ENCODE measurements at places on chromosomes 11 and 22.
A peak's percentile ranks its signal among the peaks of the same experiment; 100 is the strongest.

- H3K4me1 ChIP-seq, result peaks cover 21% of the 10 kb centered on the region
- peak within 1 kb of the TSS; percentile 20 for H3K27ac ChIP-seq
- H3K4me3 ChIP-seq, result peak within 1 kb of the TSS; percentile 42
- no peaks in the 10 kb centered on the region for H3K36me3 ChIP-seq
- peak; percentile 64 for DNase-seq
Observed at GRCh38 chr11:64844330-64845128, at the start of gene CDC42BPG. Gene CDC42BPG, minus strand, starts transcription at chr11:64844653. Its CDS starts 84 bp downstream, at chr11:64844569.

DNA sequence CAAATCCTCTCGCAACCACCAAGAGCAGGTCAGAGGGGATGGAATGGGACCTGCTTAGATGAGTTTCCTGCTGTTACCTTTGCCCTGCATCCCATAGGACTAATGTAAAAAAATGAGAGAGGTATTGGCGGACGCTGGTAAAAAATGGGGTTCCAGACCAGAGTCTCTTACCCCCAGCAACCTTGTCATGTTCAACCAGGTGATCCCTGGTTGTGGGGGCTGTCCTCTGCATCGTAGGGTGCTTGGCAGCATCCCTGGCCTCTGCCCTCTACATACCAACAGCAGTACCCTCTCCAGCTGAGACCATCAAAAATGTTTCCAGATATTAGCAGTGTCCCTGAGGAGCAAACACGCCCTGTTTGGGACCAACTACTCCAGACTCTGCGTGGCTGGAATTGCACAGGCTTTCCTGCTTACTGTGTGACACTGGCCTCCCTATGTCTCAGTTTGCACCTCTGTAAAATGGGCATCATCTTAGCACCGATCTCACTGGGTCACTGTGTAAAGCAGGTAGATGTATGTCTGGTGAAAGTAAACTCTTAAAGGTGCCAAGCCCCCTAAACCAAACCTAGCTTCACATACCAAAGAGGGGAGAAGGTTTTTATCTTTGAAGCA, 1.5 kb downstream of the APOL6 start:
- peak overlapping the region; percentile 80 for H3K4me3 ChIP-seq
- peak overlapping the region; percentile 95 for H3K27ac ChIP-seq
- peaks cover 8% of the 10 kb centered on the region for H3K36me3 ChIP-seq
- no peaks in the 10 kb centered on the region for H3K27me3 ChIP-seq

DNA sequence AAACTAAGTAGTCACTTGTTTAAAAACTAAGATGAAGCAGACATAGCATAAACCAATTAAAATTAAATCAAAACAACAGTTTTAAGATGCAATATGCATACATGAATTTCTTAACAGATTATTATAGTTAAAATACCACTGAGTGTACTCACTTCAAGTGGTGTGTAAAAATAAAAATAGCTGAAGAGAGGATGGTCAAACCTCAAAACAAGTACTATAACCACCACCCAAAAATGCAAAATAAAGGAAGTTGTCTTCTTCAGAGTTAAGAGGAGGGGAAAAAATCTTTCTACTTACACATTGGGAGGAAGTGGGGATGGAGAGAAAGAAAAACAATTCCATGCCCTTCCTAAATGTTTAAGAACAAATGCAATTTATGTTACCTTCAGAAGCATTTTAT, 31.9 kb downstream of the RRAS2 start:
- H3K27ac ChIP-seq, result no peak overlapping the region
- H3K27me3 ChIP-seq, result no peaks in the 10 kb centered on the region

- no peak for DNase-seq
- H3K27ac ChIP-seq, result no peak overlapping the region
- H3K36me3 ChIP-seq, result no peaks in the 10 kb centered on the region
Observed at GRCh38 chr11:123159183-123159857, 35.7 kb downstream of the CLMP start.

- H3K36me3 ChIP-seq, result no peaks in the 10 kb centered on the region
- DNase-seq, result no peak
- no peak overlapping the region for H3K4me3 ChIP-seq
- H3K27ac ChIP-seq, result no peak overlapping the region
- H3K4me1 ChIP-seq, result no peaks in the 10 kb centered on the region
Observed at GRCh38 chr11:102006835-102007566, 40.2 kb upstream of the CFAP300 start.

GRCh38 chr11:73280626-73281025, 8.5 kb downstream of the P2RY6 start:
- H3K27ac ChIP-seq, result no peak overlapping the region
- no peaks in the 10 kb centered on the region for H3K27me3 ChIP-seq
- no peaks in the 10 kb centered on the region for H3K36me3 ChIP-seq
- DNase-seq, result no peak

DNA sequence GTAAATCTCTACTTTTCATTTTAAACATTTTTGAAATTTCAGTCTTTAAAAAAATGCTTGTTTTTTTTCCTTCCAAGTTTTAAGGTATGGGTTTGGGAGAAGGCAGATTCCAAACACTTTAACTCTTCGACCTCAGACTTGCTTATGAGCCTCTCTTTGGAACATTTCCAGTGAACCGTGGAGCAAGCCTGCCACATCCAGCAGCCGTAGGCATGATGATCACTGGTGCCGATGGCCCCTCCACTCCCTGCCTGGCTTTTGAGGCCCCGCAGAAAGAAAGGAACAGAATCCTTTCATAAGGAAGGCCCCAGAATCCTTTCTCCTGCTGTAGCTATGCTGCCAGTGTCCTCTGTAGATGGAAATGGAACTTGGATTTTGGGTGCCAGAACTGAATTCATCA, 50.7 kb downstream of the BMAL1 start:
- H3K27ac ChIP-seq, result no peak overlapping the region
- peaks cover 7% of the 10 kb centered on the region for H3K36me3 ChIP-seq
- no peaks in the 10 kb centered on the region for H3K27me3 ChIP-seq
- peaks cover 11% of the 10 kb centered on the region for H3K4me1 ChIP-seq

DNA sequence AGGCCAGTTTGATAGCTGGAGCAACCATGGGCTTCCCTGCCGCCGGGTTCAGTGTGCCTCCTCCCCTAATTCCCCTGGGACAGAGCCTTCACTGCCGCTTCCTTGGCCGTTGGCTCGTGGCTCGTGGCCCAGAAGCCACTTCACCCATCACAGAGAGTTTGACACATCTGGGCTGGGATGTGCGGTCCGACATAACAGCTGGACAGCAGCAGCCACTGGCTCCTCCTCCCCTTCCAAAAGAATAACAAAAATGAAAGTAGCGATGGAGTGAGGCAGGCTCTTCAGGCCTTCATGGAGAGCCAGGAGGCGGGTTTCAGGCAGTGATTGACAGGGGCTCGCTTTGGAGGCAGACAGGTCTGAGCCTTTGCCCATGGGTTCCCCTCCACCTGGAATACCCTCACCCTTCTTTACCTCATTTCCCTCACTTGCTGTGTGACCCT, 8.2 kb downstream of the CREB3L1 start:
- no peak for DNase-seq
- H3K36me3 ChIP-seq, result no peaks in the 10 kb centered on the region
- H3K4me3 ChIP-seq, result no peak overlapping the region
- H3K4me1 ChIP-seq, result no peaks in the 10 kb centered on the region
- H3K27me3 ChIP-seq, result no peaks in the 10 kb centered on the region
- H3K27ac ChIP-seq, result no peak overlapping the region

- no peaks in the 10 kb centered on the region for H3K36me3 ChIP-seq
- no peaks in the 10 kb centered on the region for H3K4me1 ChIP-seq
- peak; percentile 32 for DNase-seq
- no peak overlapping the region for H3K4me3 ChIP-seq
Observed at GRCh38 chr11:11787305-11788062, 54.3 kb upstream of the USP47 start.

DNA sequence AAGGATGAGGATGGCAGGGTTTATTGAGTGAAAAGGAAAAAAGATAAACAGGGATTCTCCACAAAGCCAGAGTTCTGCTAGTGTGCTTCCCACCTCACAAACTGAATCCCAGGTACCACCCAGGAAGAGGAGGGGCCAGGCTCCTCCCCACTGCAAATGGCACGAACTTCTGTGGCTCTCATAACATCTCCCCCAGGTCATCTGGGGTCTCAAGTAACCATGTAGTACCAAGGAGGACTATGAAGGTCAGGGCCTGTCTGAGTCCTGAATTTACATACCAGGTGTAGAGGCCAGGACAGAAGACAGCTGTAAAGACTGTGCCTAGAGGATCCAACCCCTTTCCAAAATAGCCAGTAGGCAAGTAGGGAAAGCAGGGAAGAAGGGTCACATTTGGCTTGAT, 25.7 kb upstream of the GNAZ start:
- no peaks in the 10 kb centered on the region for H3K36me3 ChIP-seq
- H3K4me3 ChIP-seq, result no peak overlapping the region
- H3K27ac ChIP-seq, result no peak overlapping the region
- no peaks in the 10 kb centered on the region for H3K4me1 ChIP-seq
- no peak for DNase-seq

DNA sequence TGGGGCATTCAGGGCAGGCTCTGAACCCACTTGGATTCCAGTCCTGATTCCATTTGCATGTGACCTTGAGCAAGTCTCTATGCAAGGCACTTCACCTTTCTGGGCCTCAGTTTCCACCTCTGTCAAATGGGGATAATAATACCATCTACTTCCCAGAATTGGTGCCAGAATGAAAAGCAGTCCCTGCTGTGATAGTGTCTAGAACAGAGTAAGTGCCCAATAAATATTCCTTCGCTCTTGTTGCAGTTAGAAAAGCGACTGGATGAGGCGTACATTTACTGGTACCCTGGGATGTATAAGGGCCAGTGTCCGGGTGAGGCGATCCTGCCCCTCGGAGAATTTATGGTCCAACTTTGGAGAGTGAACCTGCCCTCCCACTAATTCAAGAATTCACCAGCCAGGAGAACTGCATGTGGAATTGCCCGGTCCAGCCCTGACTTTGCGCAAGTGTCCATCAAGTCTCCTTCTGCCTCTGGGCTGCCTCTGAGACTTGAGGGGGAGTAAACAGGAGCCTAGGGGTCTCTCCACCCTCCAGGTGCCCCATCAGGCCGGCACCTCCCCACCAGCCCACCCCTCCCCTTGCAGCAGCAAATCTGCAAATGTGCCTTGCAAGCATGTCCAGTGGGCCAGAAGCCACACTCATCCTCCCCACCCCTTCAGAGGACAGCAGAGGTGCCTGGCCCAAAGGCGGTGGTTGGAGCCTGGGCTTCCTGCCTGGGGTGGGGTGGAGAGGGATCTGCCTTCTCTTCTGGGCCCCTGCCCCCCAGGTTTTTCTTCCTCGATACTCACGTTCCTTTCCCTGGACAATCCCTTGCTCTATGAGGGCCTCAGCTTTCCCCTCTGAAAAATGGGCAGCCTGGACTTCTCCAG, 30.9 kb upstream of the SLC35C1 start:
- no peak for DNase-seq
- H3K4me1 ChIP-seq, result peaks cover 11% of the 10 kb centered on the region
- no peak overlapping the region for H3K27ac ChIP-seq
- no peaks in the 10 kb centered on the region for H3K27me3 ChIP-seq
- no peaks in the 10 kb centered on the region for H3K36me3 ChIP-seq

GRCh38 chr11:111776398-111777093, 10.4 kb upstream of the PPP2R1B start:
- H3K36me3 ChIP-seq, result no peaks in the 10 kb centered on the region
- no peaks in the 10 kb centered on the region for H3K4me1 ChIP-seq
- no peak overlapping the region for H3K27ac ChIP-seq
- no peak overlapping the region for H3K4me3 ChIP-seq
- no peak for DNase-seq

DNA sequence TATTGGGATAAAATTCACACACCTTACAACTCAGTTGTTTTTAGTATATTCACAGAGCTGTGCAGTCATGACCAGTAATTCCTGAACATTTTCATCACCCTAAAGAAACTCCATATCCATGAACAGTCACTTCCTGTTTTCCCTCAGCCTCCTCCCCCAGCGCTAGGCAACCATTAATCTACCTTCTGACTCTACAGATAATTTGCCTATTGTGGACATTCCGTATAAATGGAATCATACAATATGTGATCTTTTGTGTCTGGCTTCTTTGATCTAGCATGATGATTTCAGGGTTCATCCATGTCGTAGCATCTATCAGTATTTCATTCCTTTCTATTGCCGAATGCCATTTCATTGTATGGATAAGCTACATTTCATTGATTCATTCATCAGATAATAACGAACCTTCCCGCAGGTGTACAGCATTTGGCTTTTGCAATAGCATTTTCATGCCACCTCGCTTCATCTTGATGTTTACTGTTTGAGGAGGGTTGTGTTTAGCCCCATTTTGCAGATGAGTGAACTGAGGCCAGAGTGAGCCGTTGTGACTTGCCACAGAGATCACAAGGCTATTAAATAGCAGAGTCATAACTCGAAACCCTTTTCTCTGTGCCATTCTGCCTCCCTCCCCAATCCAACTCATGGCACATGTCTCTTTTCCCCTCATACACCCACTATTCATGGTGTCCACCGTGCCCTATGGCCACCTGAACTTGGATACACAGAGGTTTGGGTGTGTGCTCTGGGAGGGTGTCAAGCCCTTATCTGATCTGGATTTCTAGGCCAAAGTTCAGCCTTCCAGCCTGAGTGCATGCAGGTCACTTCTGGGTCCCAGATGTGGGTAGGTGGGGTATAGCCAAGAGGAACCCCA, 11.1 kb upstream of the MYH9 start:
- no peaks in the 10 kb centered on the region for H3K36me3 ChIP-seq
- DNase-seq, result no peak
- no peaks in the 10 kb centered on the region for H3K27me3 ChIP-seq
- H3K27ac ChIP-seq, result no peak overlapping the region
- H3K4me1 ChIP-seq, result peaks cover 9% of the 10 kb centered on the region
- no peak overlapping the region for H3K4me3 ChIP-seq

DNA sequence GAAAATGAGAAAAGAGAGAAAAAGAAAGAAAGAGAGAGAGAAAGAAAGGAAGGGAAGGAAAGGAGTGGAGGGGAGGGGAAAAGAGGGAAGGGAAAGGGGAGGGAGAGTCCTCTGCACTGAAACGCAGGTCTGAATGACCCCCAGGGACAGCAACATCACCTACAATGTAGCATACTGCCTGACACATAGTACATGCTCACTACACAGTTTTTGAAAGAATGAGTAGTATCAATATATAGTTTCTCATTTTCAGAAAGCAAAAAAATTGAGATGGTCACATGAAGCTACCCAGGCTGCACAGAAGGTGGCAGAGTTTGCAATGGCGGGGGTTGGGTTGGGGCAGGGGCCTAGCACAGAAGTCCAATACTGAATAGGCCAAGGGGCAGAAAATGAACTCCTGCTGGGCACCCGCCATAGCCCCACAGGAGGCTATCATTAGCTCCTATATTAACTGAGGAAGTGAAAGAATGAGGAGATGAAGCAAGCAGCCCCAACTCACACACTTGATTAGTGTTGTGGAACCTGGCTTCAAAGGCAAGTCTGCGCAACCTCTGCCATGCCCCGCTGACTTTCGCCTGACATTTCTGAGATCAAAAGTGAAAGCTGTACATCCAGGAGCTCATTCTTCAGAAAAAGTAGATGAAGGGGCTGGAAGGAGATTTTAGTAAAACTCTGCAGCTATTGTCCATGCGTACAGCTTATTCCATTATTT, 241.2 kb upstream of the SYN3 start:
- no peak overlapping the region for H3K4me3 ChIP-seq
- H3K4me1 ChIP-seq, result no peaks in the 10 kb centered on the region
- H3K36me3 ChIP-seq, result no peaks in the 10 kb centered on the region
- no peaks in the 10 kb centered on the region for H3K27me3 ChIP-seq
- no peak for DNase-seq
